ENCODE measurements at places on chromosomes 12 and 14.

- DNase-seq = no peak
Observed at GRCh38 chr12:27965966-27966365, 6.6 kb downstream of the PTHLH start.

DNA sequence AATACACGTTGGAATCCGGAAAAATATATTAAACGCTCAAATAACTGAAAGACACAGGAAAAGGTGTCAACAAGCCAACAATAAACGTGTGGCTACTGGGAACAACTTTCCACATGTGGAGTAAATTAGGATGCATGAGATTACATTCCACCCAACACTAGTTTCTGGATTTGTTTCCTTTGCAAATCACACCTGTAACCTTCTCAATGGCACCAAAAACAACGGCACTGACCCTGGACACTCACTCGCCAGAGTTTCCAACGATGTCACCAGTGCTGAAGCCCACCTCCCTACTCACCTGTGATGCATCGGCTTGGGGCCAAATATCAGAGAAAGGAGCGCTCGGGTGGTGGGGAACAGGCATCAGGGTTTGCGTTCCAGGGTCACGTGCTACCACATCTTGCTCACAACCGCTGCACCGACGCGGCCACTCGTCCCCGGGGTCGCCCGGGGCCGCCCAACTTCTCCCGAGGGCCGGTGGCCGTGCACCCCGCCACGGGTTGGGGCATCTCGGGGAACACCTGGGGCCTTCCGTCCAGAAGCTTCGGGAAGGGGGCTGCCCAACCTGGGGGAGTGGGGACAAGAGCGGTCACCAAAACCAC is 629 bp downstream of the PRDM4 start:
- DNase-seq = peak; percentile 40

GRCh38 chr12:111799758-111800157 is 33.0 kb downstream of the ALDH2 start:
- no peak for DNase-seq

DNA sequence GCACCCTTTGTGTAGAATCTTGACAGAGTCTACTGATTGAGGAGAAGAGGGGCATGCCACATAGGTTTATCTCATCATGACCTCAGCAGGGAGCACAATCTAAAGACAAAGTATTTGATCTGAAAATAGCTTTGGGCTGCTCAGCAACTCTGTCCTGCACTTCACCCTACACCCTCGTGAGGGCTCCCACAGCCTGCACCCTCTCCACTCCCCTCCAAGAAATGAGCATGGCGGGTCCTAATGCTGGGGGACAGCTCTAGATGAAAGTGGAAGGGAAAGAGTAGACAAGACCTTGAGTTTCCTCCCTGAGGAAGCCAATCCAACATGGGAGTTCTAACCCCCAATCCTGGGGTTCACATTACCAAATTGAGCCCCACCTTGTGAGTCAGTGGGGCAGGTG is 10.7 kb upstream of the KRT5 start:
- no peak for DNase-seq

DNA sequence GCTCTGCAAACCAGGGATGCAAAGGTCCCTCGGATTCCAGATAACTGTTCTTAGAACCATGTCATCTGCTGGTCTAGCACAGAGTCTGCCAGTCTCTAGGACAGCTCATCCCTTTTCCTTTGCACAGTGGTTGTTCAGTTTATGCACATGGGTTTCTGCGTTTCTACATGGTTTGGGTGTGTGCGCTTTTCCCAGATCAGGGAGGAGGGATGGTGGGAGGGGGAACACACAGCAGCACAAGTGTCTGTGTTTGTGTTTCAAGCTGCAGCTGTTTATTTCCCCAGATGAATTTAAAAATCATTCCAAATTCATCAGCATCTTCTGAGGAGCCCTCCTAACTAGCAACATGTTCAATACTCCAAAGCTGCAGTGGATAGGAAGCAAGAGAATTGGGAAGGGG is 45.4 kb downstream of the ANO2 start:
- no peak for DNase-seq

GRCh38 chr12:103928682-103929045 is 1.5 kb upstream of the HSP90B1 start:
- DNase-seq = no peak

DNA sequence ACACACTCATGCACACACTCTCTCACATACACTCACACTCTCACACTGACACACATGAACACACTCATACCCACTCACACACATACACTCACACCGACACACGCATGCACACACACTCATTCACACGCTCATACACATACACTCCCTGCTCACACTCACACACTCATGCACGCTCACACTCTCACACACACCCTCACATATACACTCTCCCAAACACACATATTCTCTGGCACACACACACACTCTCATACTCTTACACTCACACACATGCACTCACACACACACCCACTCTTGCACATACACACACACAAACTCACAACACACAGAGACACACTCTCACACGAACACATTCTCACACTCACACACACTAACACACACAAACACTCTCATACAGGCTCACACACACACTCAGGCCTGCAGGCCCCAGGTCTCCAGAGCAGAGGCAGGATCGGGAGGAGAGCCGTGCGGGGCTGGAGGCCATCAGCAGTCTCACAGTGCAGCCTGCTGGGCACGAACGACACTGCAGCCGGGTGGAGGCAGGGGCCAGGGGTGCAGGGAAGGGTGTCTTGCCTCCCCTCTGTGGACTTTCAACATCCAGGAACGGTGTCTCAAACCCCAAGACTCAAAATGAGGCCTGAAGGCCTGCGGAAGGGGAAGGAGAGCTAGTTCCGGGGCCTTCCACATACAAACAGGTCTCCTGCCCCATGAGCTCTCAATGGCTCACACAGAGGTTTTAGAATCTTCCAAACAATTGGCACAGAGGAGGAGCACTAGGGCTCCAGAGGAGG is 148.7 kb downstream of the ANO2 start:
- DNase-seq = no peak

DNA sequence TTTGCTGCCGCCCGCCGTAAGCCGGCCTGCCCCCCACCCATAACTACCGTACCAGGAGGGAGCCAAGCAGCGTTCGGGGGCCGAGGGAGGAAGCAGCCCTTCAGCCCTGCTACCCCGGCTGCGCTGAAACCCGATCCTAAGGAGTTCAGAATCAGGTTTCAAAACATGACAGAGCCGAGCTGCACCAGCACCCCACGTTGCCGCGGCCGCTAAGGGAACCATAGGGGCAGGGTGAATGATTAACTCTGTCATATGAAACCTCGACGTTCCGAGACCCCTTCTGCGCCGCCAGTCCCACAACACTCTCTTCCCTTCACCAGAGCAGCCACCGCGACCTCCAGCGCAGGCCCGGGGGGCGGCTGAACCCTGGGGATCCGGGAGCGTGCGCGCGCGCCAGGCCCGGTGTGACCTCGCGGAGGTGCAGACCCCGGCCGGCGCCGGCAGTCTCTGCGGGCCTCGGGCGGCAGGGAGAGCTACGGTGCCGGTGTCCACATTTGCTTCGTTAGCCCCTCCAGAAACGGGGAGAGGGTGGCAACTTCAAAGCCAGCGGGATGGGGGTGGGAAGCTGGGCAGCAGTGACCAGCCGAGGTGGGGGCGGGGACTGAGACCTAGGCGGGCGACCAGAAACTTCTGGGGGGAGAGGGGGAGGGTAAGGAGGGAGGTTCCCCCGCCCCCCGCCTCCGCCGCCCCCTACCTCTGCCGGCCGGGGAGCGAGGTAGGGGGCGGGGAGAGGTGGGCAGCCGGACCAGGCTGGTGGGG is 1.6 kb downstream of the SIX4 start:
- no peak for DNase-seq

DNA sequence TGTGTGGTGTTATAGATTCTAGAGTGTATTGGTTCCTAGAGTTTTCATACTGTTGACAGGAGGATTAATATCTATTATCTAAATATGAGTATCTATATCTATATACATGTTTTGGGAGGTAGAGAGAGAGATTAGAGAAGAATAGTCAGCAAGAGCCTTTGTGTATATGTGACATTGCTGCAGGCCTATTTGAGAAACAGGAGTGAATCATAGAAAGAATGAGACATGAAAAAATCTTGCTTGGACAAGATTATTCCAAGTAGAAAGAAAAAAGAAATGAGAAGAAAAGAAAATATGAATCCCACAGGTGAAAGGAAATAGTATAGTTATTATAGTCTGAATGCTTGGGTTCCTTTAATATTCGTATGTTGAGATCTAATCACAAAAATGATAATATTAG is 720.4 kb downstream of the RERGL start:
- DNase-seq = no peak

DNA sequence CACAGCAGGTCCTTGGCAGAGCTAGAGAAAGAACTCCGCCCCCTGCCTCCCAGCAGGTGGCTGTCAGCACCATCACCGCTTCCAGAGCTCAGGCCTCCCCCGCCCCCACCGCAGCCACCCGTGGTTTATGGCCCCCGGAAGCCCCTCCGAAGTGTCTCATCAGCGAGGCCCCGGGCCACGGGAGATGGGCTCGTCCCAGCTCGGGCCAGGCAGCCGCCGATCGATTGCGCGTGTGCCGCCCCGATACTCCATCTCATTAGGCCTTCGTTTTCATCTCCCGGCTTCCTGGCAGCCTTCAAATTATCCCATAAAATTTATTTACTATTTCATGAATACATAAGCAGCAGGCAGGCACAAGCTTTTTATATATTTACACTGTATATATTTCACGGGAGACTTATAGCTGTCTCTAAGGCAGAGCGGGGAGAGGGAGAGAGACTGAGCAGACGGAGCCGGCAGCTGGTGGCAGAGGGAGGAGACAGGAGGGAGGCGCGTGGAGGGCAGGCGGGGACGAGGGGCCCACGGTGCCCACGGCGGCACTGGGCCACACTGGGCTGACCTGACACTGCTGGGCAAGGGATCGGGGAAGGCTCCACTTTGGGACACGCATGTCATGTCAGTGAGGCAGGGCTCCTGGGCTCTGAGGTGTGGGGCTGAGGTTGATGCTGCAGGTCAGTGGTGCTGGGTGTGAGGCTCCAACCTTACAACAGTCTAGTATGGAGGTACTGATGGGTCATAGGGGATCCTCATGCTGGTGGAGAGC is 241.2 kb downstream of the RBM19 start:
- no peak for DNase-seq

DNA sequence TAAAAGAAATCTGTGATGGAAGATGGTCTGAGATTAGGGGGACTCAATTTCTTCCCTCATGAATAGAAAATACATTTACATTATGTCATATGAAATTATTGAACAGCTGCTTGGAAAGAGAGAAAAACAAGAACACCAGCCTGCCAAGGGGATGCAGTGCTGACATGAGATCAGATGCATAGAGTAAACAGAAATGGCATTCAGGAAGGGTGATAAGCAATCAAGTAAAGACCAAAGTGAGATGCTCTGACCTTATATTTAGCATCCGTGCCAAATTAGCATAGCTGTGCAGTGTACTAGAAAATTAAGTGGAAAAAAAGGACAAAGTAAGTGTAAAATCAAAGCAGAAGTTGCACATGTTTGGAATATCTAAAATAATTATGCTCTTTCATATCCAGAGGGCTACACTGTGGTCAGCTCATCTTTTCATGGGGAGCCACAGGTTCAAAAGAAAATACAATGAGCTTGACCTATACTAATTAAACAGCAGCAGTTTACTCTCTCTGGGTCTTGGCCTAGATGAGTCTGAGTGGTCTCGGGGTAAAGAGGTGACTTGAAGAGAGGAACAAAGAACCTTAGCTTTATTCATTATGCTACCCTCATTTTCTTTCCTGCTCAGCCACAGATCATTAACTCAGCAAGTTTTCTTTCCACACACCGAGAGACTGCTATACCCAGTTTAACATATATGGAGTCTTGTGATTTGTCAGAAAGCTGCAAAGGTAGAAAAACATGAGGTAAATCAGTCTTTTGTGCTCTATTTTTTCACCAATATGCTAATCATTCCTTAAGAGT is 359.4 kb upstream of the FOXG1 start:
- DNase-seq = no peak

- DNase-seq = peak; percentile 64
Observed at GRCh38 chr12:42332301-42333285, 6.6 kb downstream of the PPHLN1 start.
